Stimulated activated CD4-positive, alpha-beta T cell treated with anti-CD3 and anti-CD28 coated beads, Interleukin-1b, Interleukin-23, amount 100 ng/mL, for 1 hour (primary cell): ENCODE measurements at places on chromosomes 7 and 10.

DNA sequence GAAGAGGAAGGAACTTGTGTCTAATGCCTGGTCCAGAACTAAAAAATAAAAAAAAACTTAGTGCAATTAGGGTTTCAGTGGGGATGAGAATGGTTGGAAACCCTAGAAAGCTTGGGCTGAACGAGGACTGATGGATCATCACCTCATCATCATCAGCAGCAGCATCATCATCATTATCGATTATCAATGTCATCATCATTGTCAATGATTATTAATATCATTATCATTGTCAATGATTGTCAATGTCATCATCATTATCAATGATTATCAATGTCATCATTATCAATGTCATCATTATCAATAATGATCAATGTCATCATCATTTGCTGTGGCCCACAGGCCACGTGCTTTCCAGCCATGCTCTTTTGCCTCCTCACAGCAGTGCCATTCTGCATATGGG, 952.0 kb upstream of the ZNF722 start:
- DNase-seq = no peak

GRCh38 chr10:11602358-11602757, 9.1 kb downstream of the USP6NL start:
- no peak for DNase-seq

- DNase-seq = no peak
These were observed 161.7 kb downstream of the CTTNBP2 start for GRCh38 chr7:117711556-117711955.

DNA sequence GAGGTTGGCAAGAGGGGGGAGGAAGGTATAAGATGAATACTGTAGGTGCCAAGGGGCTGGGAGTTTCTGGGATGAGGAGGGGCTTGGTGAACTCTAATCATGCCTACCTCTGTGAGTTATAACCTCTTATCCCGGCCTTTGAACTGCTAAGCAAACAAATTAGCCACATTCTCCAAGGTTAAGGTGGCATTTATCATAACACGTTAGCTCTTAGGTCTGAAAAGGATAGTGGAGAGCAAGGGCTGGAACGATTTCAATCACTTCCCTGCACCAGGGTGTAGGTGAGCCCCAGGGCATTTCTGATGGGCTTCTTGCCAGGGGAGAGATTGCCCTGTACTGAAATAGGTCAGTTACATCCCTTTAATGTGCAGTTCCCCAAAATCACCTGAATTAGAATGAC, 28.6 kb upstream of the DMBT1 start:
- DNase-seq = no peak

- no peak for DNase-seq
These were observed 308.8 kb upstream of the ZNF32 start for GRCh38 chr10:43957267-43958070.

DNA sequence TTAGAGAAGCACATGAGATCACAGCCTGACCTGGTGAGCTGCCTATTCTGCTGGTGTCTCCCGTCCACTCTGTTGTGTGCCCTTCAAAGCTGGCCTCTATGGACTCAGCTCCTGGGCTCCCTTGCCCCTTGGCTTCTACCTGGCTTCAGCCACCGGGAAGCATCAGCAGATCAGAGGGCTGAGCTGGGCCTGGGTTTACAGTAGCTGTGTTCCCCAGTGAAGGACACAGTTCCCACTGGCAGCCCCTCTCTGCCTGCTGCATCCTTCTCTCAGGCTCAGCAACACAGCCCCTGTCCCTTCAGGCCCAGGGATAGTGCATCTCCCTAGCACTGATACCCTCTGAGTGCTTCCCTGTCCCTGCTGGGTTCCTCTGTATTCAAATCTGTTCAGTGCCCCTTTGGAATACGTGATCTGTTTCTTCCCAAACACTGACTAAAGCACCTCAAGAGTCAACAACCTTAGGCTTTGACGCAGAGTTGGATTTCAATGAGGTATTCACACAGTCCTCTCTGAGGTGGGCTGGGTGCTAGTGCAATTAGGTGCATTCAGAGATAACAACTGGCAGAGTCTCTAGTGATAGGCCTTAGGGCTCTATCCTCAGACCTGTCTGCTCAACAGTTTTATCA, 109.8 kb downstream of the GRID1 start:
- DNase-seq = no peak

- no peak for DNase-seq
These were observed 8.1 kb downstream of the SKIDA1 start for GRCh38 chr10:21517134-21518031.

DNA sequence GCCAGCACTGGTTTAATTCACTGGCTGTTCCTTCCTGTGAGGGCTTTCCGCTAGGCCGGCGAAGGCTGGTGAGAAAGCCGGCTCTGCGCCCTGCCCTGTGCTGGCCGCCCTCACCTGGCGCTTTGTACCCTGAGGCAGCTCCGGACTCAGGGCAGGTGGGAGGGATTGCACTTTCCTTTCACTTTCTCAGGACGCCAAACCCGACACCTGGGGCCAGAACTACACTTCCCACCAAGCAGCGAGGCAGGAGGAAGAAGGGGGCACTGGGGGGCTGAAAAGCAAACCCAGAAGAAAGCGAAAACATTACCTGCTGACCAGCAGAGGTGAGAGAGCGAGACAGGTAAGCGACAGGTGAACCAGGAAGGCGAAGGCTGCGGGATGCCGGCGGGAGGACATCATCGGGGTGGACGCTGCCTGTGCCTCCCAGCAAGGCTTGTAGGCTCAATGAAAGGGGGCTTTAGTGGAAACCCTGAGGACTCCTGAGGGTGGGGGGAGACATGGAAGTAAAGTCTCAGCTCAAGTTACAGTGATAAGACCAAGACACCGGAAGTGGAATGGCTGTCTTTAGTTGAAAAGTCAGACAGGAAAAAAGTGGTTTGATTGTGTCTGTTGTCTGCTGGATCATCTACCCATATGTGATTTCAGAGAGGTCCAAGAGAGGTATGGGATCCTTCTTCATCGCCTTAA, at the start of gene RAB19:
RAB19 (plus strand) TSS at position 181 of the 687 bp plus-strand sequence. CDS start 3,589 bp downstream, outside the sequence.
- DNase-seq = peak; percentile 6

DNA sequence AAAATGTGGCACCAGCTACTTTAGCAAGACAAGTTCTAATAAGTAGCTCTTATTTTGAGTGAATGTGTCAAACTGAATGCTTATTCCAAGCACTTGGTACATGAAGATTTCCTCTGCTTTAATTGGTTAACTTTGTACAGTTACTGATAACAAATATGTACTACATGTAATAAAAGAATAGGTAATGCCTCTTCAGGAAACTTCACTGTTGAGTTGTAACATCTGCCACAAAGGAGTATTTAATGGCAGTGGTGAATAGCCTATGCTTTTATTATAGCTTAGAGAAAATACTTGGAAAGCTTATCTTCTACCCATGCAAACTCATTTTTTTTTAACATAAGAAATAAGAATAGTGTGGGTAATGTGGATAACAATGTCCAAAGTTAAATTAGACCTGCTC, 82.6 kb downstream of the CYP51A1 start:
- no peak for DNase-seq

DNA sequence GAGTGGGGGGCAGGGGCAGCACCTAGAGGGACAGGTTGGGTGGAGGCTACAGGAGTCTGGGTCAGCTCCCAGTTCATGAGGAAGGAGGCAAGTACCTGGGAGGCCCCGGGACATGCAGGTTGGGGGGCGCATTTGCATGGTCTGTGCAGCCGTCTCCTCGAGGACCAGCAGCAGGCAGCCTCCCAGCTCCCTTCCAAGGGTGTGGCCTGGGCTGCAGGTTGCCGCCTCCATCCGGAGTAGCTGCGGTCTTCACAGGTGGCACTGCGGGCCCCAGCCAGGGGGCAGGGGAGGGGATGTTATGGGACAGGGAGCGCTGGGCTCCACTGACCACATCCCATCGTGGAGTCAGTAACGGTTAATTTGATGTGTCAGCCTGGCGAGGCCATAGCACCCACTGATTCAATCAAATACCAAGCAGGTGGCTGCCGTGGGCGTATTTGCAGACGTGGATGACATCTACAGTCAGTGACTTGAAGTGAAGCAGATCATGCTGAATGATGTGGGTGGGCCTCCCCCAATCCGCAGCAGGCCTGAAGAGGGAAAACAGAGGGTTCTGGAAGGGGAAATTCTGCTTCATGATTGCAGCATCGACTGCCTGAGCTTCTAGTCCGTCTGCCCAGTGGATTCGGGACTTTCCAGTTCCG, 81.6 kb downstream of the PRKAG2 start:
- peak; percentile 54 for DNase-seq

GRCh38 chr7:107167483-107168232, 1.1 kb upstream of the HBP1 start:
- peak; percentile 39 for DNase-seq

GRCh38 chr7:155107126-155107525, 37.0 kb downstream of the HTR5A start:
- no peak for DNase-seq

- no peak for DNase-seq
These were observed 77.3 kb upstream of the AKR1E2 start for GRCh38 chr10:4748491-4749270.
